ENCODE measurements at places on chromosomes 1 and 21.

DNA sequence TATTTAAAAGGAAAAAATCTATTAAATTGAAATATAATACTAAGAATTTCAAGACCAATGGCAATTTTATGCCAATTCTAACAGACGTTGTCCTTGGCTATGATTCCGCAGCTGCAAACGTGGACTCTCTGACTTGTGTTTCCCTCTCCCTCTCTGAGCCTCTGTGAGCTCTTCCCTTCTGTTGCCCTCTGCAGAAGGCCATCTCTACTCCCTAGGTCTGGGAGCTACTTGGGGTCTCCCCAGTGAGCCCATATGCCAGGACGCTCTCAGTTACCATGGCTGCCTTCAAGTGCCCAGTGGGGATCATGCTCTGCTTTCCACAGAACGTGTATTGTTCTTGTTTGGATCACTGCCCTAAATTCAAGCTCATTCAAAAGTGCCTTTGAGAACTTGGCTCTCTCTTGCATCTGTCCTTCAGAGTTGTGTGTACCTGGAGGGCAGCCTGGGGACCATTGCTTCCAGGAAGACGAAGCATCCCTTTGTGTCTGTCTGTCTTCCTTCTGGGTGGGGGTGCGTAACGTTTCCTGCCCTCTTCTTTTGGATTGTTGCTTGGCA lies 97.5 kb upstream of the TSPAN2 start:
- no peak for DNase-seq

DNA sequence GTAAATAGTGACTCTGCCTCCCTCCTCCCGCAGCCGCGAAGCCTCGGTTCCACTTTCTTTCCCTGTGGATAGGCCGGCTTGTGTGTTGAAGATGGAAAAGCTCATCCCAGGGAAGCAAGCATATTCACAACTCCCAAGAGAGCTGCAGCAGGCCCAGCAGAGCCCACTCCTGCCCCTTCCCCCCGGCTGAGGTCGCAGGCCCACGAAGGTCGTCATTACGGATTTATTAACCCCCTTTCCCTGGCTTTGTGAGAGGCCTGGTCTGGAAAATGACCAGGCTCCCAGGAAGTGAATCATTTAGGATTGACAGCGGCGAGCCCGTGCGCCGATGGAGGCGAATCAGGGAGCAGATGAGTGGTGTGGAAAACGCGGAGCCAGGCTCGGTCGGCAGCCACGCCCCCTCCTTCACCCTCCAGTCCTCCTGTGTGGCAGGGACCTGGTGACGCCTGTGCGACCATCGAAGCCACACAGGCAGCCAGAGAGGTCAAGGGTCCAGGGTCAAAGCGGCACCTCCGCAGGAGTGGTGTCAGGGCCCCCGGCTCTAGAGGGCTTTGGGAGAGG lies 93.4 kb downstream of the PRDM16 start:
- DNase-seq = no peak

DNA sequence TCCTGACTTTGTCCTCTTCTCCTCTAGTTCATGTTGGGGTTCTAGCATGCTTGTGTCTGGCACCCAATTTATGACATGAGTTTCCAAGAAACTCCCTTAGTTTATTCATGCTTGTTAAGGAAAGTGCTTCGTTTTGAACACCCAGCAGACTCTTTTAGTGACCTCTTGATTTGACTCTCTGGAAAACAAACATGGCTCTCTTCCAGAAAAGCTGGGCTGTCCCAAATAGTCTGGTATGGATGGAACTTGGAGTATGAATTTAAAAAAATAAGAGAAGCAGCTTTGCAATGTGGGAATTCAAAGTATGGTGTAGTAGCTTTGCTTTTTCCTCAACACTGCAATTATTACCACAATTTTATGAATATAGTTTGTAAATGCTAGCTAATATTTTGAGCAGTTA lies 143.4 kb upstream of the C8B start:
- no peak for DNase-seq

DNA sequence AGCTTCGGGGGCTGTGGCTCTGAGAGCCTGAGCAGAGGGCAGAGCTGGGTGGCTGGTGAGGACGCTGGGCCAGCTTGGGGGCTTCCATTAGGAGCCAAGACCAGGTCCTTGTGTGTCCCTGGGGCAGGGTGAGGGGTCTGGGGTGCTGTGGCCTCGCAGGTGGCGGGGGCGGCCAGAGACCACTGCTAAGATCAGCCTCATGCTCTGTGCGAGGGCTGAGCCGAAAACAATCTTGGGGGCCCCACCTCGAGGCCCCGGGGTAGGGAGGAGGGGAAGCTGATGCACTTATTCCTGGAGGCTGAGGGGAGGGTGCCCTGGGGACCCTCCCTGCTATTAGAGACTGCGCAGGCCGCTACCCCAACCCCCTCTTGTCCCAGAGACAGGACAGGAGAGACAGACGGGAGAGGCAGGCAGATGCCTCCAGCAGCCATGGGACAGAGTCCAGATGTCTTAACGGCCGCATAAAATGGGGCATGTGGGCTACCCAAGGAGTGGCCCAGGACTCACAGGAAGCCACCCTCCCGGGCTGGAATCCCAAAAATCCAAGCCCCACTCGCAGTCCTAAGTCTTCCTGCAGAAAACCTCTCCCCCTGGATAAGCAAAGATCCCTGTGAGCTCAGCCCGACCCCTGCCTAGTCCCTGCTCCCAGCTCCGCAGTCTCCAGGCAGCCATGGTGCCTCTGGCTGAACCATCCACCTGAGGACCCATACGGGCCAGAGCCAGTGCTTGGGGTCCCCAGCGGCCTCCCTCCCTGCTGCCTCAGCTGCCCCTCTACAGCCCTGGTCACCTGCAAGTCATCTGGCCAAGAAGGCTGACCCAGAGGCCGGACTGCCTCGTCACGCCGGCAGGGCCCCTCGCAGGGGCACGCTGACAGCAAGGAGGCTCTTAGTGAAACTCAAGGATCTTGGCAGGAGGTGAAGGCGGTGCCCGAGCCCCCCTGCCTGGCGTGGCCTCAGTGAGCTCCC lies 43.6 kb upstream of the COL18A1 start:
- DNase-seq = no peak

DNA sequence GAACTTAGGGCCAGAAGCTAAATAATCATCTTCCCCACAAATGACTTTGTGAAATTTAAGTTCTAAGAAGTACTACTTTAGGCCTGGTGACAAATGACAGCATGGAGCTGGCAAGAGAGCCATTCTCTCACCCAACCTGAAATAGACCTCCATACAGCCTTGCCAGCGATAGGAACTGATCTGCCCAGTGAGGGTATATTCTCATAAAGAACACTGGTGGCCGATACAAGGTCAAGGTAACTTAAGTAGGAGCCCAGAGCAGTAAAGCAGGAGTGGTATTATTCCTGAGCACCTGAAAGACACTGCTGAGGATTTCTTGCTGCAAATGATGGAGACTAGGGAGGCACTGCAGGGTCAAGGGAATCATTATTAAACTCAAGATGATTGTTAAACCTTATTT lies 2.6 kb upstream of the TTLL7 start:
- no peak for DNase-seq

DNA sequence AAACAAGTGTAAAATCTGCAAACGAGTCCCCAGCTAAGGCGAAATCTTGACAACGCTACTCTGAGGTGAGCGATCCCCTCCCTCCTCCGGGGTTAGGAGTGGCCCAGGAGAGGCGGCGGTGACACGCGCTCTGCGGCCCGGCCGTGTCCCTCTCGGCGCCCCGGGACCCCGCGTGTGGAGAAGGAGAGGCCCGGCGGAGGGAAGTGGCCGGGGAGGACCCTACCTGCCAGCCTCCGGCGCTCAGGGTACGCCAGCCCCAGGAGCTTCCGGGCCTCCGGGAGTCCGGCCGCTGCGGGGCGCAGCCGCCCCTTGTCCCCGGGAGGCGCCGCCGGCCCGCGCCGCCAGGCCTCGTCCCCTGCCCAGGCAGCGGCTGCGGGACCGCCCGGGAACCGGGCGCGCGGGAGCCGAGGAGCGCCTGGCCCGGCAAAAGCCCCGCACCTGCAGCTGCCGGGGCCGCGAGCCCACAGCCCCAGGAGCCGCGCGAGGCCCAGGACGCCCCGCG lies 543 bp downstream of the ABCB10 start:
- DNase-seq = peak; percentile 12

DNA sequence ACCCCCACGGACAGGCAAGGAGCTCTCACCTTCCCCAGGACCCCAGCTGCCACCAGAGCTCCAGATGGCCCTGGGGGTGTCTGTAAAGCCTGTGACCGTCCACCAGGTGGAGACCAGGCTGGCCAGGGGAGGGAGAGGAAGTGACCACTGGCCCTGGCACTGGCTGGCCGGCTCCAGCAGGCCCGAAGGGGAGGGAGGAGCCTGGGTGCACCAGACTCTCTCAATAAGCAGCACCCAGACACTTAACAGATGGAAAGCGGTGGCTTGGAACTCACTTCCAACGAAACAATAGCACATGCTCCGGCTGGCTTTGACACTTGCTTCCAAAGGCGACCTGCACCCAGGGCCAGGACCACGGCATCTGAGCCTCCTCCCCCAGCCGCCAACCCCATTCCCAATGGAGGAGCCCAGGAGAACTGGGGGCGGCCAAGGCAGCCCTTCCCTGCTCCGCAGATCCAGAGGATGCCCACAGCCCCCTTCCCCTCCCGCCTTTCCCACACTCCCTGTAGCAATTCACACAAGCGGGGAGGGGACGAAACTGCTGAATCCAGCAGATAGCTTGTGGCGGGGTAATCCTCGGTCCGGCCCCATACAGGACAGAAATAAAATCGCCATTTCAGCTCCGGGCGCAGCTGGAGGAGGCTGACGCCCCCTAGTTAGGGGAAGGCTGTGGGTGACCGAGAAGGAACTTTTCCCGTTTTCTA lies 742 bp upstream of the PDE9A start:
- DNase-seq = peak; percentile 30

GRCh38 chr21:37631319-37632117 lies 264.9 kb downstream of the DYRK1A start:
- DNase-seq = peak; percentile 16
